ENCODE measurements at places on chromosomes 2 and 18. TPM values are rescaled to one million over a fixed set of nuclear protein-coding genes. Genes with fewer than 3 reads are reported as not detected.
A peak's percentile ranks its signal among the peaks of the same experiment; 100 is the strongest.

GRCh38 chr2:73008766-73009135 lies 62.8 kb downstream of the SFXN5 start:
- no peaks in the 10 kb centered on the region for H3K36me3 ChIP-seq
- DNase-seq = no peak
- H3K27ac ChIP-seq = no peak overlapping the region

- H3K4me3 ChIP-seq = no peak overlapping the region
- no peaks in the 10 kb centered on the region for H3K4me1 ChIP-seq
- DNase-seq = no peak
- no peaks in the 10 kb centered on the region for H3K36me3 ChIP-seq
Measured at GRCh38 chr2:199977984-199978415, 22.6 kb downstream of the MAIP1 start.

- peak; percentile 17 for DNase-seq
- no peak overlapping the region for H3K27ac ChIP-seq
- no peaks in the 10 kb centered on the region for H3K36me3 ChIP-seq
- peaks cover 4% of the 10 kb centered on the region for H3K4me1 ChIP-seq
- H3K4me3 ChIP-seq = no peak overlapping the region
- peaks cover 11% of the 10 kb centered on the region for H3K27me3 ChIP-seq
Measured at GRCh38 chr2:120436460-120436739, 90.5 kb downstream of the INHBB start.

Gene PIEZO2
- 3.9 TPM for total RNA-seq

Gene TMEM163
- total RNA-seq = 0.66 TPM
